ENCODE measurements at places on chromosomes 1 and 21. TPM values are rescaled to one million over a fixed set of nuclear protein-coding genes. Genes with fewer than 3 reads are reported as not detected.

Gene SERPINC1
- not detected for total RNA-seq

Gene AK2
- total RNA-seq: 277 TPM

Gene NBPF4
- not detected for total RNA-seq

Gene CYP4X1
- total RNA-seq: 4.3 TPM

Gene OR2T11
- total RNA-seq: not detected

Gene APP
- total RNA-seq: 1,148 TPM

Gene CD244
- not detected for total RNA-seq

Gene GJA4
- total RNA-seq: 35.9 TPM

Gene GBP2
- total RNA-seq: 38.4 TPM
